ENCODE measurements at places on chromosomes 5 and 9. TPM values are rescaled to one million over a fixed set of nuclear protein-coding genes. Genes with fewer than 3 reads are reported as not detected.
A peak's percentile ranks its signal among the peaks of the same experiment; 100 is the strongest.

DNA sequence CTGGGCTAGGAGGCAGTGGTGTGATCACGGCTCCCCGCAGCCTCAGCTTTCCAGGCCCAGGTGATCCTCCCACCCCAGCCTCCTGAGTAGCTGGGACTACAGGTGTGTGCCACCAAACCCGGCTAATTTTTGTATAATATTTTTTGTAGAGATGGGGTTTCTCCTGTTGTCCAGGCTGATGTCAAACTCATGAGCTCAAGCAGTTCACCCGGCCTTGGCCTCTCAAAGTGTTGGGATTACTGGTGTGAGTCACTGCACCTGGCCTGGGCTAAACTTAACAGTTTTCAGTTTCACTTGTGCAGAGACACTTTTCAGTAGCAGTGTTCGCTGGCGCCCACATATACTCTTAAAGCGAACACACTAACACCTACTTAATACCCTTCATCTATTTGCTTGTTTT is 205.6 kb upstream of the ZNF608 start:
- DNase-seq = peak; percentile 61

- no peak for DNase-seq
Measured at GRCh38 chr5:5332287-5332686, 90.2 kb upstream of the ICE1 start.

- no peak for DNase-seq
Measured at GRCh38 chr5:18544421-18544820, 910.2 kb downstream of the TAF11L14 start.

Gene QSOX2
- 57.9 TPM for total RNA-seq

All from OCI-LY7 (cell line).